H54 (cell line): ENCODE measurements at places on chromosomes 11 and 22.

- DNase-seq: no peak
Observed at GRCh38 chr22:47307326-47307725, 544.9 kb downstream of the TBC1D22A start.

DNA sequence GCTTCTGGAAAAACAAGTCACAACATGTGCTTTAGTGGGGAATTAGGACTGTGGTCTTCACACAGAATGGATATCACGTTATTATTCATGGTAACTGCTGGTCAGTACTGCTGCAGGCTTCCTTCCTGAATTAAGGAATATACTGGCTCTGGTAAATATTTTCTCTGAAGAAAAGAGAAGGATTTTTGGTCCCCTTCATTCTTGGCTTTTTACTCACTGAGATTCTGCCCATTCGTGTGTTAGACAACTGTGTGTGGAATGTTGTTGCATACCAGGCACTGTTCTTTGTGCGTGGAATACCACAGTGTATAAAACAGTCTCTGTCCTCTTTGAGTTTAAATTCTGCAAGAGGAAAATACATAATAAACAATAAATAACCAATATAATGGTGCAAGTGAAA, 80.3 kb downstream of the ALX4 start:
- DNase-seq: no peak

DNA sequence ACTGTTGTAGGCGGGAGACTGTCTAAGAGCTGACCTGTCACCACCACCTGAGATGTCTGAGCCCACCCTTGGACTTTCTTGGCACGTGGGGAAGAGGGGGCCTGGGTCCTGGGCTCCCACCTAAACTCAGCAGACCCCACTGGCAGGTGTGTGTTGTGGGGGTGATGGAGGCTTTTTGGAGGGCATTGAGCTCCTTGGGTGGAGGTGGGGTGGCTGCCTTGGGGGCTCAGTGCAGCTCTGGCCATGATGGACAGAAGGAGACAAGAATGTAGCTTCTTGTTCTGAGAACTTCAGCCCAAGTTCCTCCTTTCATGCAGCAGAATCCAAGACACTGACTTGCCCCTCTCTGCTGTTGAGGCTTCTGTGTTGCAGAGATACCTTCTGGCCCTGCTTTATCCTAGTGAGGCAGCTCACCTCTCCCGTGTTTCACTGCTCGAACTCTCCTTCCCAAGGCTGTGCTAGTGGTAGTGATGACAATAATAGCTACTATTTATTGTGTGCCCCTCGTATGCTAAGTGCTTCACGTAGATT, 116.6 kb upstream of the OR4B1 start:
- DNase-seq: no peak

- peak; percentile 74 for DNase-seq
Observed at GRCh38 chr22:36461665-36462649, 19.5 kb downstream of the TXN2 start.

GRCh38 chr11:65868076-65868667, 4.4 kb downstream of the EFEMP2 start:
- no peak for DNase-seq

DNA sequence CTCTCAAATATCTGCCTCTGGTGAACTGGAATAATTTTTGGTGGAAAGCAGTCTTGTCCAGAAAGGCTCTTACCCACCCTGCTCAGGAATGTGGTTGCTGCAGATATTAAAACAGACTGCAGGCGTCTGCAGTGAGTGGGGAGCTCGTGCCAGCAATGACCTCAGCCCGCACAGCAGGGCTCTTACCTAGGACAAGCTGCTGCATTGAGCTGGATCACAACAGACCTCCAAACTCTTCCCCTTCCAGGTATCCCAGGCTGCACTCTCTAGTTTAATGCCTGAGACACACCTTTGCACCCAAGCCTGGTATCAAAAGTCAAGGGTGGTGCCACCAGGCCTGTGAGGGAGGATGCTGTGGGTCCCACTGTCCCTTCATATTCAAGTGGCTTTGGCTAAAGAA, 69.7 kb upstream of the CDON start:
- DNase-seq: peak; percentile 67

GRCh38 chr11:132983641-132983978, 548.7 kb downstream of the OPCML start:
- no peak for DNase-seq

GRCh38 chr11:12137005-12137690, 26.8 kb downstream of the MICAL2 start:
- DNase-seq: no peak

DNA sequence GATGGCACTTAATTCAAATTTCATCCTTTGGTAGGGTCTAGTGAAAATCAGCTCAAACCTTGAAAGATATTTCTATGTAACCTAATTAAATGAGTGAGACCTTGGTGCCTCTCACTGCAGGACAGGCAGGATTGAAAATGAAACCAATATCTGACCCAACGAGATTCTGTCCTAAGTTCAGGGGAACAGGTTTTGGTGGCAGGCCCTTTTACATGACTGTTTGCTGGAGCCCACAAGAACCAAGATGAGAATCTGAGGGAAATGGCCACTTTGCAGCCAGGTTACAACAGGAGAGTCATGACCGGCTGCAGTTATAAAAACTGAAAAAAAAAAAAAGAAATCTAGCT, 130.2 kb downstream of the TRIM44 start:
- no peak for DNase-seq

GRCh38 chr22:35135165-35135564, 69.2 kb downstream of the ISX start:
- no peak for DNase-seq

- DNase-seq: no peak
Observed at GRCh38 chr11:132685174-132685611, 847.1 kb downstream of the OPCML start.
